ENCODE measurements at places on chromosomes 2 and 18. TPM values are rescaled to one million over a fixed set of nuclear protein-coding genes. Genes with fewer than 3 reads are reported as not detected.
A peak's percentile ranks its signal among the peaks of the same experiment; 100 is the strongest.

Gene IL36A
- total RNA-seq, result not detected

Gene PCARE
- not detected for total RNA-seq

DNA sequence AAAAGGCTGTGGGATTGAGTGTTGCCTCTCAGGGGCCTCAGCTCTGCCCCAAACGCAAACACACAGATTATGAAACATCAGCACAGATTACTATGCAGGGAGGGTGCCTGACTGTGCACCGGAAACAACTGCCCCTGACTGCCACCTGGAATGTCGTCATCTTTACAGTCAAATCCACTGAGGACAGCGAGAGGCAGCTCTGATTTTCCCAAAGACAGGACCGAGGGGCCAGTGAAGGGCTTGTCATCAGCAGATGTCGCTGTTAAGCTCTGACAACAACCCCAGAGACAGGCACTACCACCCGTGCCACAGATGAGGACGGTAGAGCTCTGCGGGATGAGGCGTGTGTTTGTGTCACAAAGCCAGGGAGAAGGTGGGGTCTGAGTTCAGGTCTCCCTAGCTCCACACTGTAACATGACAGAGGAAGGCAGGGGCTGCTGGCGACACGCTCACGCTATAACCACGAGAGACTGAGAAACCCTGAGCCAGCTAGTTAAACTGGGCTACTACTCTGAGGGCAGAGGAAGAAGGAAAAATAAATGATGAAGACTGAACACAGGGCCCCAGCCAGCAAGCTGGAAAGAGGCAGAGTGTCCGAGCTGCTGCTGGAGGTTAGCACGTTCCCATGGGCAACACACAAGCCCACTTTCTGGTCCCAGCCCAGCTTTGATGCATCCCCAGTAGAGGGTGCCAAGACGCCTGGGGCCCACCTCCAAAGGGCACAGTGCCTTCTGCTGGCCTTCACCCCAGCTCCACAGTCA, 47.0 kb downstream of the PARD6G start:
- peak; percentile 25 for DNase-seq

DNA sequence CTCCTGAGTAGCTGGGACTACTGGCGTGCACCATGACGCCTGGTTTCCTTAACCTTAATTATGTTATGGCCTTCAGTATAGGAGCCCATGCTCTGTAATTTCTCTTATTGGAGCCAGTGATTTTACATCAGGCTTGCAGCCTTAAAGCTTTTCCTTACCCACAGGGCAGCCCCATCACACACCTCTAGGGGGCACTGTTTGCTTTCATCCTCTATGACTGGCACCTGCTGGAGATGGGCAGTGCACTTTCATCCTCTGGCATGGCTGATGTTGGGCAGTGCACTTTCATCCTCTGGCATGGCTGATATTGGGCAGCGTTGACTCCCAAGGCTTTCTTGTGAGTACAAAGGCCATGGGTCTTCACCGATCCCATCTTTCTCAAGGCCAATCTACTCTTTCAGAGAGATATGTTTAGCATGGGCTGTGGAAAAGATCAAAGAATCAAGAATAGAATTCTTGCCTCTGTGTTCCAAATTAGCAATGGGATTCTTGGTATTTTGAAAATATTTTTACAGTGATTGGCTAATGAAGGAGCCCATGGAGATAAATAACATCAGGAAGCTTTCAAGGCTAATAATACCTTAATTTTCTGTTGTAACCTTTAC, 80.7 kb upstream of the MEX3C start:
- DNase-seq, result no peak

- no peak for DNase-seq
Measured at GRCh38 chr18:72727776-72728175, 140.0 kb downstream of the NETO1 start.

DNA sequence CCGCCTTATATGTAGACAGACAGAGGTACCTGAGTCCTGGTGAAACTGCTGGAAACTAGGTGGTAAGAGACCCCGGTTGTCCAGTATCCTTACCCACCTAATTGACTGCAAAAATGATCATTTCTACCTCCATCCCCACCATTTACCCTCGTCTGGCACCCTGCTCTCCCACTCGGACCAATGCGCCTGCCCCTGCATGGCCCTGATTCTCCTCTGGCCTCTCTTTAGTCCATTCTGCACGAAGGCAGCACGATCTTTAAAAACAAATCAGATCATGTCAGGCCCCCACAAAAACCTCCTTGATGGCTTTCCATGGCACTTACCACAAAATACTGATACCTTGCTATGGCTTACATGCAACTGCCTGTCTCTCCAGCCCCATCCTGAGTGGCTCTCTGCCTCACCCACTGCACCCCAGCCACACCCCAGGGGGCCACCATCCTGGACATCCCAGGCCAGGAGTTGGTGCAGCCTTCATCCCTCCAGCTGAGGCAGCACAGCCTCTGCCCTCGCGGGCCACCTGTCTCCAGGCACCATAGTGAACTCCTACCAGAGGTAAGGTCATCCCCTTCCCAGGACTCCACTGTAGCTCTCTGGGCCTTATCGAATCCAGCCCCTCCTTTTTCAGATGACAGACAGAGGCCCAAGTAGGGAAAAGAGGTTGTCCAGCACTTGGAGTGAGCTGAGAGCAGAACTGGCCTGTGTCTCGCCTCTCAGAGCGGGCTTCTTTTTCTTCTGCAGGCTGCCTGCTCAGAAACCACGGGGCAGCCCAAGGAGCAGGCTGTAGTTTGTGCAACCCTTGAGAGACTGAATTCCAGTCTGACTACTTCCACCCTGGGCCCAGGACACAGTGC, 12.3 kb upstream of the CIB4 start:
- no peak for DNase-seq

DNA sequence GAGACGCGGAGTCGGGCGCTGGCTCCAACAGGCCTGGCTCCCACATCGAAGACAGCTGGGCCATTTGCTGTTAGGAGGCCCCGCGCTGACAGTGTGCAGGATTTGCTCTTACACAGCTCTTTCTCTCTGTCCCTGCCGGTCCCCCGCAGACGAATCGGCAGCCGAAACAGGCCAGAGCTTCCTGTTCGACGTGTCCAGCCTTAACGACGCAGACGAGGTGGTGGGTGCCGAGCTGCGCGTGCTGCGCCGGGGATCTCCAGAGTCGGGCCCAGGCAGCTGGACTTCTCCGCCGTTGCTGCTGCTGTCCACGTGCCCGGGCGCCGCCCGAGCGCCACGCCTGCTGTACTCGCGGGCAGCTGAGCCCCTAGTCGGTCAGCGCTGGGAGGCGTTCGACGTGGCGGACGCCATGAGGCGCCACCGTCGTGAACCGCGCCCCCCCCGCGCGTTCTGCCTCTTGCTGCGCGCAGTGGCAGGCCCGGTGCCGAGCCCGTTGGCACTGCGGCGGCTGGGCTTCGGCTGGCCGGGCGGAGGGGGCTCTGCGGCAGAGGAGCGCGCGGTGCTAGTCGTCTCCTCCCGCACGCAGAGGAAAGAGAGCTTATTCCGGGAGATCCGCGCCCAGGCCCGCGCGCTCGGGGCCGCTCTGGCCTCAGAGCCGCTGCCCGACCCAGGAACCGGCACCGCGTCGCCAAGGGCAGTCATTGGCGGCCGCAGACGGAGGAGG, 3.5 kb downstream of the GDF7 start:
- no peak for DNase-seq

DNA sequence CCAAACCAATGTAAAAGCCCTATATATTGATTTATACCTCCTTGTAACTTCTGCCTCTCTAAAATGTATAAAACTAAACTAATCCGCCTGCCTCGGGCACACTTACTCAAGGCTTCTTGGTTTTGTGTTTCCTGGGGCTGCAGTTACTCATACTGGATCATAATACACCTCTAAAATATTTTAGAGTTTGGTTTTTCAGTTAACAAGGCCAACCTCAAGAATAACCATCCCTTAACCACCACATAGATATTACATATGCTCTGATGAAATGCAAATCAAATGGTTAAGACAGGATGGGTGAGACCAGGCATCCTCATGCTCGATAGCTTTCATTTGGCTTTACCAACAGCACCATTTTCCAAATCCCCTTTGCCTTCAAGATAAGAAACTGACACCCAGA, 46.4 kb downstream of the UXS1 start:
- DNase-seq, result no peak

- DNase-seq, result no peak
Measured at GRCh38 chr2:653645-654425, 23.4 kb downstream of the TMEM18 start.

- no peak for DNase-seq
Measured at GRCh38 chr2:152354909-152355308, 19.9 kb downstream of the FMNL2 start.

GRCh38 chr2:37457401-37457901, 113.0 kb downstream of the QPCT start:
- DNase-seq, result peak; percentile 44

DNA sequence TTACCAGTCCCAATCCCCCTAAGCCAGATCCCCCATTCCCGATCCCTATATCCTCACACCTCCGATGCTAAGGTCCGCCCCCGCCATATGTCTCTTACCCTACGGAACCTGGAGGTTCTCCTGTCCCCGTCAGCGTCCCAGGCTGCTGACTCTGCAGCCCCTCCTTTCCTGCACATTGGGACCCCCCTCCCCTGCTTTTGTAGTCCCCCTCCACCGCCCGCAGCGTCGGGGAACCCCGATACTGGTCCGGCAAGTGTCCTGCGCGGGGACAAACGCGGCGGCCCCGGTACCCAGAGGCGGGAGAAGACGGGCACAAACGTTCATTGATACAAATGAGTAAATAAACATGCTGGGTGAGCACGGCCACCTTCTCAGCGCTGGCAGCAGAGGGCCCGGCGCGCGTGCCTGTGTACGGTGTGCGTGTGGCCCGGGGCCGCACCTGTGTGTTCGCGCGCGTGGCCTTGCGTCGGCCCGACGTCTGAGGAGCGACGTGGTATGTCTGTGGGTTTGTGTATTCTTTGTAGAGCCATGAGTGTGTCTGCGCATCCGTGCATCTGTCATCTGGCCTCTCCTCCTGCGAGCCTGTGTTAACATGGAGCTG, 2.0 kb upstream of the CYP26B1 start:
- no peak for DNase-seq

DNA sequence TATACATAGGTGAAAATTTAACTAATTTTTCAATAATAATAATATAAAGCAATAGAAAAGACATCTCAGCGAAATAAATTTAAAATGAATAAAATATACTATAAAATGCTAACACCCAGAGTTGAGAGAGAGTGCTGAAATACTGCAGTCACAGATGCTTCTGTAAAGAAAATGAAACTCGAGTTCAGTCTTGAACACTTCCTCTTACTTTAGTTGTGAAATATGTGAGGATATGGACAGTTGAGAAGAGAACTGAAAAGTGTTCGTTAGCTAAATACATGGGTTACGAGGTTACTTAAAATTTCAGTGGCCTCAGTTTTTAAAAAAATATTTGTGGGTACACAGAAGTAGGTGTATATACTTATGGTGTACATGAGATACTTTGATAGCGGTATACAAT, 106.8 kb downstream of the DNAH7 start:
- DNase-seq, result no peak

- DNase-seq, result no peak
Measured at GRCh38 chr18:49565612-49566011, 3.8 kb downstream of the LIPG start.

- peak; percentile 38 for DNase-seq
Measured at GRCh38 chr2:45670646-45671045, 19.2 kb downstream of the PRKCE start.

DNA sequence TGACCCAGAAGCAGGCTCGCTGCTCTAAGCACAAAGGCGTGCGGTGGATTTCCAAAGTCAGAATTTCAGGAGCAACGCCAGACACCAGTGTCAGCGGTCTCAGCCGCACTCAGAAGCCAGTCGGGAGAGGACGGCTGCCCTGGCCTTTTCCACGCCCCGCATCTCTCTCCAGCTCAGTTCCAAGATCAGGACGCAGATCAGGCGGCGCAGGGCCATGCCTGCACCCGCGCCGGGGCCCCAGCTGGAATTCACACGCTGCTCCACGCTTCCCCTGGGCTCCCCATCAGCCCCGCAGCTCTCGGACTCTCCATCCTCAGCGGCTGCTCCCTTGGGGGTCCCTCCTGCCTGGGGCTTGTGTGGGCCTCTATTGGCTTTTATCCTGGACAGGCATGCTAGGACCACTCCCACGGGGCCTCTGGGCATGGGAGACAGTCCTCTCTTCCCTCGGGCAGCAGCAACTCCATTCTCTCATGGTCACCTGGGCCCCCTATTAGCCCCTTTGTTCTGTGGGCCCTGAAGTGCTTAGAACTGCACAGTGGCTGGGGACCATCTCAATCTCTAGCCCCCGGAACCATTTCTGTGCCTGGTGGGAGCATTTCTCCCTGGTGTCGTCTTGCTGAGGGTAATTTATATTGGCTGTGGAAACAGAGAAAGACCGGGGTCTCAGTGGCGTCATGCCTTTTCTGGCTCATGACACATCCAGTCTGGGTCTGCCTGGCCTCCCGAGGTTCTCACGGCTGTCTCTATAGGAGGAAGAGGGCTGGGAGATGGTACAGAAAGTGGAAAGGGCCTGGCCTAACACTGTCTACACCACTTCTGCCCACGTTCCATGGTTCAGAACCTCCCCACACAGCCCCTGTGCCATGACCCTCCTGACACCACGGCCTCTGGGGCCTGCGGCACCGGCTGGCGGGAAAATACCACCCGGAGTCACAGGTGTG, 14.9 kb upstream of the TMEM18 start:
- no peak for DNase-seq

- DNase-seq, result no peak
Measured at GRCh38 chr2:107361751-107362381, 464.8 kb upstream of the RGPD4 start.

GRCh38 chr2:190627448-190628412, 21.2 kb upstream of the NAB1 start:
- DNase-seq, result no peak

DNA sequence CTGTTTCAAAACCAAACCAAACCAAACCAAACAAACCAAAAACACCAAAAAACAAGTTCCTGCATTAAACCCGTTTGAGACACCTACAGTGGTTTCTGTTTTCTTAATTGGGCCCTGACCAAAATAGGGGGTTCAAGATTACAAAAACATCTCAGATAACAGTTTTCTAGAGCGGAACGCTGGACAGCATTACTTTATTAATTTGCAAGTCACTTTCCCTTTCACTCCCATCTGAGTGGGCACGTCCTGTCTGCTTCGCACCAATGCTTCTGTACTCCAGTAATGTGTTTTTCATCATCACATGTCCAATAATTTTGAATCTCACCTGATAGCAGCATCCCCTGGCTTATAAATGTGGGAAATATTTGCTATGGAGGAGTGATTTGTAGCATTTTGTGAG, 11.7 kb upstream of the MYO1B start:
- DNase-seq, result no peak

DNA sequence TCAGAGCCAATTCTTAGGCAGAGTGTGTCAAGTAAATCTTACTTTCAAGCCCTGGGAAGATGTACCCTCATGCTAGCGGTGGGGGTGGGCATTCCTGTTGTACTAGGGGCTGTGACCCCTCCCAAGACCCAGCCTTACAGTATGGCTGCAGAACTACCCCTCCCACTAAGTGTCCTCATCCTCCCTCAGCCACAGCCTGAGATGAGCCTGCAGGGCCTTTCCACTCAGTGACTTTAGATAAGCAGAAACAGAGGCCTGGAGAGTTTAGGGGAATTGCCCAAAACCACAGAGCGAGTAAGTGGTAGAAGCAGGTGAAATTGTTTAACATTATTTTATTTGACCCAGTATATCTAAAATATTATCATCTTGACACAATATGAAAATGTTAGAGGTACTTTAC, 36.6 kb downstream of the TTC32 start:
- DNase-seq, result no peak

Data from fibroblast of villous mesenchyme (primary cell).